ENCODE measurements at places on chromosomes 12 and 14.
A peak's percentile ranks its signal among the peaks of the same experiment; 100 is the strongest.

DNA sequence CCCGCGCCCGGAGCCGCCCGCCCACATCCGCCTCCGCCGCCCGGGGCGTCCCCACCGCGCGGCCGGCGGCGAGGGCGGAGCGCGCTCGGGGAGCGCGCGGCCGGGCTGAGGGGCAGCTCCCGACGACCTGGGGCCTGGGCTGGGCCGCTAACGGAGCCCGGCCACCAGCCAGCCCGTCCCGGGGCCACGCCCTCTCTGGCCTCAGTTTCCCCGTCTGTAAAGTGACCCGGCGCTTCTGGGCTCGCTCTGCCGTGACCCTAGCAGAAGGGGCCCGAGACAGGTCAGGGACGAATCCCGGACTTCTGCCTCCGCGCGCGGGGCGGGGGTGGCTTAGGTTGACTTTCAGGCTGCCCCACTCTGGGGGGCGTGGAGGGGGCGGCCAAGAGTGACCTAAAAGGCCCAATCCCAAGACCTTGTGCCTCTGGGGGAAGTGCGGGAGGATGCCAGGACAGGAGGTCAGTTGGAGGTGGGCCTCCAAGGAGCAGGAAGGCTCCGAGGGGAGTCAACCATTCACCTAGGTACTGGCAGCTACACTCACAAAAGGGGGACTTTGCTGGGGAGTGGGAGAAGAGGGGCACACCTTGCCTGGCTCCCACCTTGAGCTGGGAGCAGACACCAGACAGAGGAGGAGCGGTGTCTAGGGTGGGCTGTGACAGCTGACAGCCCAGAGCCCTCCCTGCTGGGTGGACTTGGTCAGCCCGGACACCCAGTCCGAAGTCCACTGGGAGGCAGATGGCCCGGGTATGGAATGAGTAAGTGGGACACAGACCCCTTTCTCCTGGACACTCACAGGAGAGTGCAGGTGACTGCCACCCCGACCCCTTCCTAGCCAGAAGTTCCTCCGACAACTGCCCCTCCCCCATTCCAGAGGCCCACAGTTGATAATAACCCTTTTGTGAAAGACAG is 486 bp upstream of the AKT1 start:
- DNase-seq: no peak

GRCh38 chr14:65167072-65167645 is 64.8 kb upstream of the MAX start:
- DNase-seq: no peak

DNA sequence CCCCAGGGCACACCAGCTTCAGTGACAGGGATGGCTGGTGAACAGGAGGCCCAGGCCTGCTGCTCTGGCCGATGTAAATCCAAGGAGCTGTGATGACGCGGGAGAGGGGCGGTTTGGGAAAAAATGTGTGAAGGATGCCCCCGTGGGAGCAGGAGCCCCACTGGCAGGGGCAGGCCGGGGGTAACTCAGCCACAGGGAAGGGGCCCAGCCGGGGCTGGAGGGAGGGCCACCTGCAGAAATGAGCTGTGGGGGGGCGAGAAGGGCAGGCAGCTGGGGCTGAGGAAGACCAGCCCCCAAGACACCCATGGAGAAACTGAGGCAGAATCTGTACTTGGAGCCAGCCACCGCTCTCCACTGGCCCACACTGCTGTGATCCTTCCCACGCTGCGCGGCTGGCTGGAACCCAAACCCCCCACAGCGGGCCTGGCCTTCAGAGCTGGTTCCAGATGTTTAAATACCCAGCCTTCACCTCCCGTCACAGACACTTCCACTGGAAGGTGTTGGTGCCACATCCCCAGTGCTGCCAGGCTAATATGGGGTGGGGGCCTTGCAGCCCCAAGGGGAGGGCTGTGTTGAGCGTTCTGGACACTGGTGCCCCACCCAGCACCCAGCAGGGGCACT is 28.5 kb upstream of the ANKRD9 start:
- no peak for DNase-seq

GRCh38 chr14:96189281-96189711 is 15.3 kb upstream of the BDKRB2 start:
- no peak for DNase-seq

DNA sequence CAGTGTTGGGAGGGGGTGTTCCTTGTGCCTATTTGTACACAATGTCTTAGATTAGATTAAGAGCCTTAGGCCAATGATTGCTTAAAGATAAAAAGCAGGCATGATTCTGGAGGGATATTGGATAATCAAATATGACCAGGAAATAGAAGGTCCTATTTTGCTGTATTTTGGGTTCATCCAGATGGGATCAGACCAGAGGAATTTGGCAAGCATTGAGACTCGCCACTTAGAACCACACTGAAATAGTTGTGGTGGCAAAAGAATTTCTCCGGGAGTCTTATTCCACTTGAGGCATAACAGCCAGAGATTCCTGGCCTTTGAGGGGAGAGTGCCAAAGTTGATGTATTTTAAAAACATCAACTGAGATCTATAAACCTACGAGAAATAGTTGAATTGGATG is 327.2 kb downstream of the RAD51B start:
- no peak for DNase-seq

GRCh38 chr12:77615332-77615731 is 215.4 kb upstream of the NAV3 start:
- no peak for DNase-seq

GRCh38 chr14:94921882-94922585 is 152.1 kb upstream of the GSC start:
- no peak for DNase-seq

GRCh38 chr14:50836515-50836914 is 5.6 kb upstream of the NIN start:
- no peak for DNase-seq

DNA sequence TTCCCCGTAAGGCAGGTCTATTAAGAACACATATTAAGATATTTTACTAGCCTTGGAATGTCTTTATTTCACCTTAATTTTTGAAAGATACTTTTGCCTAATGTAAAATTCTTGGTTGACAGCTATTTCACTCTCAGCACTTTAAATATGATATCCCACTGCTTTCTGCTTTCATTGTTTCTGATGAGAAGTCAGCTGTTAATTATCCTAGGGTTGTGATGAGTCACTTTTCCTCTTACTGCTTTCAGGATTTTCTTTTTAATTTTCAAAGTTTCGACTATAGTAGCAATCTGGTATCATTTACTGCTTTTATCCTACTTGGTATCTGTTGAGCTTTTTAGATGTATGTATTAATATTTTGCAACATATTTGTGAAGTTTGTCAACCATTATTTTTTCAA is 578.9 kb upstream of the ATP2B1 start:
- DNase-seq: no peak

- DNase-seq: no peak
Observed at GRCh38 chr14:101056446-101056845, 152.9 kb upstream of the RTL1 start.

- no peak for DNase-seq
Observed at GRCh38 chr14:102493585-102493984, 16.0 kb downstream of the ANKRD9 start.

GRCh38 chr12:55226523-55226922 is 5.7 kb downstream of the OR10A7 start:
- DNase-seq: no peak

DNA sequence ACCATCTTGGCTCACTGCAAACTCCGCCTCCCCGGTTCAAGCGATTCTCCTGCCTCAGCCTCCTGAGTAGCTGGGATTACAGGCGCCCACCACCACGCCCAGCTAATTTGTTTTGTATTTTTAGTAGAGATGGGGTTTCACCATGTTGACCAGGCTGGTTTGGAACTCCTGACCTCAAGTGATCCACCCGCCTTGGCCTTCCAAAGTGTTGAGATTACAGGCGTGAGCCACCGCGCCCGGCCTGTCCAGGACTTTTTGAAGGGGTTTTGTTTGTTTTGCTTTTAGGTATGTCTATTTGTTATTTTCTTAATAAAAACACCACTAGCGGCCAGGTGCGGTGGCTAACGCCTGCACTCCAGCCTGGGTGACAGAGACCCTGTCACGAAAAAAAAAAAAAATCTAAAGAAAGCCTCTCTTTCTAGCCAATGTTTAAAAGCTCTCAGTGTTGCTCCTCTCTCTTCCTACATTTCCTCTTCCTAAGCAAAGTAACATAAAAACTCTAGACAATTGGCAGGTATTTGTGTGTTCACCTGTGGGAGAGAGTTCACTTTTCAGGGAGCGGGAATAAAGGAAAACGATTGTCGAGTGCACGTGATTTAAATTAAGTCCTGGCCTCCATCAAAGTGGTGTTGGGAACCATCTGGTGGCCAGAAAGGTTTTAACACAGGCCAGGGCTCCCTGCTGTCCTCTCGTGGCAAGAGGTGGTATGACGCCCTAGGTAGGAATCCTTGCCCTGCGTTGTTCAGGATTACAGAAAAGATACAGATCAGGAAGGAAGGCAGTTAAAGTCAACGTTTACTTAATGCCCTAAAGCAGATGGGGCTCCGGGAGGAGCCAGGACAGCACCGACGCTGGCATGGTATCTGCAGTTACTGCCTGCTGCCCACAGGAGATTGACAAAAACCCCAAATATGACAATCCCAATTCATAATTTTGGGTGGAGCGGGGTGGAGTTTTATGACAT is 36.2 kb upstream of the ATP23 start:
- DNase-seq: peak; percentile 71

- DNase-seq: no peak
Observed at GRCh38 chr12:15756822-15757221, 32.4 kb downstream of the EPS8 start.

DNA sequence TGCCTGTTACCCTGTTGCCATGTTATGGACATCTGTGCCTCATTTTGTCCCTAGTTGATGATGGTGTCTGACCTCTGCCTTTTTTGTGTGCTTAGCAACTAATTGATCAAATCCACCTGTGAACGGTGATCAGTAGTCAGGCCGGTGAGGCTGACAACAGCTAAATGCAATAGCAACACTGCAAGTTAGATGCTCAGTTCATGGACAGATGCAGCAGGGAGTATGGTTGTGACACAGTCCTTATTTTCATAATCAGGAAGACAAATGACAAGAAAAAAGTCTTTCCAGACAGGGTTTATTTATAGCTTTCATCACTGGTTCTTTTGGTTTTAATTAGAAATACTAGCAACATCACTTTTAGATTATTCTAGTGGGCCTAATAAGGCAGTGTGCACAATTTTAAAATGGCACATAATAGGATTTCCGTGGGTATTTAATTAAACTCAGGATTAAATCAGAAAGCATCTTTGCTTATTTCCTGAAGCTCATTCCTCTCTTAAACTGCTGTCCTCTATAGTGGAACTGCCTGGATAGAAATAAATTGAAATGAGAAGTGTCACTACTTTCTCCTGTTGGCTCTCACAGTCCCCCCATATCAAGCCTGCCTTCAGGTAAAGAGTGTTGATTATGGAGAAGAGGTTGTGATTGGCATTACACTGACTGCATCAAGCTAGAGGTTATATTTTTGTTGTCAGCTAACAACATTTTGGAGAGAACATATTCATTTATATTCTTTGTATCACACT is 281.1 kb upstream of the NAV3 start:
- no peak for DNase-seq

- no peak for DNase-seq
Observed at GRCh38 chr12:106288494-106289195, 13.9 kb upstream of the TCP11L2 start.

DNA sequence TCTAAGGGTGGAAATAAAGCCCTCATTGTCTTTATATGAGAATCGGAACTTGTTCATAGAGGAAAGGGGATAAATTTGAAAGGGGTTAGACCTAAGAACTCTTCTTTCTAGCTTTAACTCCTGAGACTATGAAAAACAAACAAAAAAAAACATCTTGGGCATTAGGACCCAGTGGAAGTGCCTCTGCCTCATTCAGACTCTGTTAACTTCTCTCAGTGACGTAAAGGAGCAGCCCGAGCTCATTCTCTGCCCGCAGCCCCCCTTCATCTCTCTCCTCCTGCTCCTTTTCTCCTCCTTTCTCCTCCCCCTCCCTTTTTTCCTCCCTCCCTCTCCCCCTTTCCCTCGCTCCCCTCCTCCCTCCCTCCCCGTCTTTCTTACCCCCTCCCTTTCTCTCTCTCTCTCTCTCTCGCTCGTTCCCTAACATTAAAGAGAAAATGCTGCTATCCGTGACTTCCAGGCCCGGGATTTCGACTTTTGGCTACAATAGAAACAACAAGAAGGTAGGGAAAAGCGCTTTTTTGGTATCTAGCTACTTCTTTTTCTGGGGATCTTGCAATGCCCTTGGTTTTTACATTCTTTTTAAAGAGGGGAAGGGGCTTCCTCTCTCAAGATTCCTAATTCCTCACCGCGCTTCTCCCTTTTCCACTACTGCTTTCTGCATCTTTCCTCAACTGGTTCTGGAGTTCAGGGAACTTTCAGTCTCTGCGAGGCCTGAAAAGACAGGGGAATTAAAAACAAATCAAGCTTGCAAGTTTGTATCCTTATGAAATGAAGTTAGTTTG is at the start of gene RBMS2:
RBMS2 (plus strand) TSS at position 231 of the 782 bp plus-strand sequence; CDS start at position 435, 204 bp downstream.
- peak; percentile 12 for DNase-seq

GRCh38 chr14:24409192-24409591 is 10.4 kb downstream of the NYNRIN start:
- no peak for DNase-seq

DNA sequence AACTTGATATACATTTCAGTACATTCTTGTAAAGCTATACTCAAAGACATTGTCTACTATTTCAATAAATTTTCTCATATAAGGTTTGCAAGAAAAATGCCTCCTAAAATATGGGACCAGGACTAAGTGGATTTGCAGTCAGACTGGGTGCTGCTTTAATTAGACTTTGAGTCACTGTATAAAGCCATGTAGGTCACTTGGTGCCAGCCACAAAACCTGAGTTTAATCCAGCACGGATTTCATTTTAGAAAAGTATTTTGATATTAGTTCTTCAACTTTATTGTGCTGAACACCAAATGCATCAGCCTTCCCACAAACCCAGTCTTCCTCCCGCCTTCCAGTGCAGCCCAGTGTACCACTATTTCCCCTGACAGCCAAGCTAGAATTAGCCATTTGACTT is 9.9 kb upstream of the NID2 start:
- DNase-seq: no peak

GRCh38 chr14:22386924-22387775 is 201.9 kb downstream of the DAD1 start:
- DNase-seq: no peak

DNA sequence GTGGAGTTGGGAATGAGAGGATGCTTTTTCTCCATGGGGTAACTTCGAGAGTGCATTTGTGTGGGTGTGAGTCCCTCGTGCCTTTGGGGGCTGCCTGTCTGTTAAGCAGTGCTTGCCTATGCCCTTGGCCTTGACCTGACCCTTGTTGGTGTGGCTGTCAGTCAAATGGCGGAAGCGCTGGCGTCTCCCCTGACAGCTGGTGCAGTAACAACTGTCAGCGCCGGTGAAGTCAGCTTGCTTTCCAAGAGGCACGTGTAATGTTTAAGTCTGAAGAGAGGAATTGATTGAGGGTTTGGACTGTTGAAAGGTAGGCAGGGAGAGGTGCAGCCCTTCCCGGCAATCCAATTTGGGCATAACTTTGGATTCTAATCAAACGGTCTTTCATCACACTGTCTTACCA is 211.3 kb downstream of the AACS start:
- DNase-seq: no peak

Measured in activated CD8-positive, alpha-beta memory T cell treated with anti-CD3 and anti-CD28 coated beads for 4 hours (primary cell).